ENCODE measurements at places on chromosomes 4 and X. TPM values are rescaled to one million over a fixed set of nuclear protein-coding genes. Genes with fewer than 3 reads are reported as not detected.

- H3K4me3 ChIP-seq: no peak overlapping the region
- no peak overlapping the region for H3K27ac ChIP-seq
- H3K4me1 ChIP-seq: no peaks in the 10 kb centered on the region
- H3K36me3 ChIP-seq: no peaks in the 10 kb centered on the region
Observed at GRCh38 chr4:79977131-79977840, 95.7 kb downstream of the ANTXR2 start.

USP17L24 gene
- not detected for total RNA-seq

DNA sequence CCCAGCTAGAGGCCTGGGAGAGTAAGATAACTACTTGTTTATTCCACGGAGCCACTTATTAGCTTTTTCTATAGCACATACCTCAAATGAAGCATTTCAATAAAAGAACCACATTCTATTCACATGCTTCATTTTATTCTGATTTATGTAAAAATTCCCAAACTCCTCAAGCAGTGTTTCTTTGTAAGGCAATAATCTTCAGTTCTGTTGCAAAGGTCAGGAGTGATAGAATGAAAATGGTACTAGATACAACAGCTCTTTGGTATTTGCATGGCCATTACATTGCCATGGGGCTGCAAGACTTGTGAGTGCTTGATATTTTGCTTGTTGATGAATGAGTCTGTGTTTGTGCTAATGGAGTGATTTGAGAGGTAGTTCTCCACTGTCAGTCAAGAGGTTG, 39.4 kb downstream of the AR start:
- no peak overlapping the region for H3K4me3 ChIP-seq
- H3K27me3 ChIP-seq: no peaks in the 10 kb centered on the region

- no peak overlapping the region for H3K27ac ChIP-seq
- H3K27me3 ChIP-seq: no peaks in the 10 kb centered on the region
- H3K4me1 ChIP-seq: no peaks in the 10 kb centered on the region
- no peak for DNase-seq
Observed at GRCh38 chrX:33156152-33156726, 55.1 kb downstream of the DMD start.

DNA sequence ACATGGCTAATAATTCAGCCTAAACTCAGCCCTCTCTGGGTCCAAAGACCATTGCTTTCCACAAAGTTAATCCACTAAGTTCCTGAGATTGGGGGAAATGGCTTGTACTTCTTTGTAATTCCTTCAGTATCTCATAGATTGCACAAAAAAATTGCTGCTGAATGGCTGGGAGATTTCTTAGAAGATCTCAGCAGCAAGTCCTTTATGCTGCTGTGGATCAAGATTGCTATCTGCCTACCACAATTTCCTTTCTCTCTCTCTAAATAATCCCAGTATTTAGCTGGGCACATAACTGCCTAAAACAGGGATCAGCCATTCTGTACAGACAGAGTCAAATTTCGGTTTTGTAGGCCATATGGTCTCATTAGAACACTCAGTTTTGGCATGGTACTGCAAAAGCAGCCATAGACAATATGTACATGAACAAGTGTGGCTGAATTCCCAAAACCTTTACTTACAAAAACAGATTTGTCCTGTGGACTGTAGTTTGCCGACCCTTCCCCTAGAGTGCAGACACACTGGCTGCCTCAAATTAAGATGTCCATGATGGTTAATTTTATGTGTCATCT, 18.5 kb upstream of the HOPX start:
- H3K4me1 ChIP-seq: no peaks in the 10 kb centered on the region
- DNase-seq: no peak
- no peak overlapping the region for H3K27ac ChIP-seq
- no peak overlapping the region for H3K4me3 ChIP-seq
- H3K27me3 ChIP-seq: no peaks in the 10 kb centered on the region

DNA sequence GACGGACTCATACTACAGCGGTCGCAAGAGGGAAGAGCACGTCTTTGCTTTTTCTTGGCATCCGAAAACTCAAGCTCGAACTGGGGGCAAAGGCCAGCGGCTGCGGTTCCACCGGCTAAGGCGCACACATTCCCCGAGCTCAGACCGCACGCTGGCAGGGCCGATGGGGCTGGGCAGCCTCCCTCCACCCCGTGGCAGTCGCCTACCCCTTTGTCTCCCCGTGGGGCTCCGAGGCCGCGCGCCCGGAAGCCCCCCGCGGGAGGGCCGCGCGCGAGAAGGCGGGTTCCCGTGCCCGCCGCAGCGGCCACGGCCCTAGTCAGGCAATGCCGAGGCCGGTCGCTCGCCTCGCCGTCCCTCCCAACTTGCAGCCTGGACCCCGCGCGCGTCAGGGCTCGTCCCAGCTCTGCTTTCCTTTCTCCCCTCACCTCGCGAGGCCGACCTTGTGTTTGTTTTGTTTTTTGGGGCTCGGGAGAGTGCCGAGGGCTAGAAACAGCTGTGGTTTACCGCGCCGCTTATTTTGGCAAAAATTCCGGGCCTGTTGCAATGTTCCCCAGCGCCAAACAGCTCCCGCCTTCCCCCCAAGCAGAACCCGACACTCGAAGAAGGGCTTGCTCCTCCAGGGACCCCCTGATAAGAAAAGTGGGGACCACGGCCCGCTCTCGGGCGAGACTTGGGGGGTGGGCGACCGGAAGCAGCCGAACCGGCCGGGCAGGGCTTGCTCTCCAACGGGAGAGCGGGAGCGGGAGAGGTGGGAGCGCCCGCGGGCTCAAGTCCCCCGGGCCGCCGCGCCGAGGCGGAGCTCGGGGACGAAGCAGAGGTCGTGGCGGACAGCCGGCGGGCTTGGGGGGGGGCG, 561 bp upstream of the N4BP2 start:
- H3K4me1 ChIP-seq: no peaks in the 10 kb centered on the region
- H3K4me3 ChIP-seq: peak overlapping the region; percentile 68
- no peaks in the 10 kb centered on the region for H3K36me3 ChIP-seq

- no peaks in the 10 kb centered on the region for H3K27me3 ChIP-seq
- H3K4me1 ChIP-seq: no peaks in the 10 kb centered on the region
- H3K36me3 ChIP-seq: no peaks in the 10 kb centered on the region
- DNase-seq: no peak
Observed at GRCh38 chr4:112318239-112319142, 21.3 kb downstream of the ALPK1 start.

GRCh38 chr4:140297221-140297570, 76.2 kb upstream of the SCOC start:
- no peaks in the 10 kb centered on the region for H3K4me1 ChIP-seq
- no peak overlapping the region for H3K4me3 ChIP-seq
- no peaks in the 10 kb centered on the region for H3K36me3 ChIP-seq
- H3K27me3 ChIP-seq: no peaks in the 10 kb centered on the region

GYPE gene
- not detected for total RNA-seq

RAB33A gene
- total RNA-seq: 1.8 TPM

DNA sequence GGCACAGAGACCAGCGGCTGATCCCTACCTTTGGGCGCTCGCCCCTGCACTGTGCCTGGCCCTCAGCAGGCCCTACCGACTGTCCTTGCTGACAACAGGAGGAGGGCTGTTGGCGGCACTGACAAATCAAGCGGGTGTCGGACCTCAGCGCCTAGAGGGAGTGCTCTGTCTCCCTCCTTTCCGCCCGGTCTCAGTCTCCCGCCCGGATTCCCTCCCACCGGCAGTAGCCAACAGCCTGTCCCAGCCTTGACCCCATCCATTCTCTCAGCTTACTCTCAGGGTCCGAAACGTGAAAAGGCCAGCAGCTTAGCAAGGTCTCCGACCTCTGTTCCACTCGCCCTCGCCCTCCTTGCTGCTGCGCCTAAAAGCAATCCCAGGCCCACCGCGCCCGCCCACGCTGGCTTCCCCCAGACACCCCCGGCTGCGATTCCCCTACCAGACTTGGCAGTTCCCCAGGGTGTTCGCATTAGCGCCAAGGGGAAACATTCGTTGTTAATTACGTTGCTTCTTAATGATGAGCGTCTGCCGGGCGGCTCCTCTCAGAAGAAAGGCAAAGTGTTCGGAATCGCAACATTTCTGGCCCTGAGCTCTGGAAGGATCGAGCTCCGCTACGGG, 96.2 kb downstream of the SOWAHB start:
- H3K4me1 ChIP-seq: peaks cover 7% of the 10 kb centered on the region
- DNase-seq: peak; percentile 63
- peak overlapping the region; percentile 72 for H3K27ac ChIP-seq
- H3K36me3 ChIP-seq: no peaks in the 10 kb centered on the region
- no peaks in the 10 kb centered on the region for H3K27me3 ChIP-seq
- H3K4me3 ChIP-seq: no peak overlapping the region

GRCh38 chr4:35963974-35964515, 280.3 kb downstream of the ARAP2 start:
- H3K4me1 ChIP-seq: no peaks in the 10 kb centered on the region
- no peak overlapping the region for H3K4me3 ChIP-seq
- DNase-seq: no peak
- H3K27ac ChIP-seq: no peak overlapping the region
- no peaks in the 10 kb centered on the region for H3K27me3 ChIP-seq
- no peaks in the 10 kb centered on the region for H3K36me3 ChIP-seq

DNA sequence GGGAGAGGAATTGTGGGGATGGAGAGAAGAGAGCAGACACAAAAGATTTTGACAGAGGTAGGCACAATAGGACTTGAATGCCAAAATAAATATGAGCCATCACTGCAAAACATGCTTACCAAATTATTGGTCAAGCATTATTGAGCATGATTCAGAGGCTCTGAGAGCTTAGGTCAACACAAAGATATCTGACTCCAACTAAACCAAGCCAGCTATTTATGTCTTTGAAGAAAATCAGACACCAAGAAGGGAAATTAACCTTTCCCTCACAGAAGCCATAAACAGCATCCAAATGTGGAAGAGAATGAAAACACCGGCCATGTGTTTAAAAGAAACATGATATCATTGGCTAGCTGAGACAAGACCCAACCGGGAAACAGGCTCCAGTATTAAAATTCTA, 323.2 kb downstream of the RAB28 start:
- H3K27ac ChIP-seq: peak overlapping the region; percentile 51
- H3K36me3 ChIP-seq: no peaks in the 10 kb centered on the region
- no peaks in the 10 kb centered on the region for H3K4me1 ChIP-seq
- DNase-seq: no peak
- no peak overlapping the region for H3K4me3 ChIP-seq

DNA sequence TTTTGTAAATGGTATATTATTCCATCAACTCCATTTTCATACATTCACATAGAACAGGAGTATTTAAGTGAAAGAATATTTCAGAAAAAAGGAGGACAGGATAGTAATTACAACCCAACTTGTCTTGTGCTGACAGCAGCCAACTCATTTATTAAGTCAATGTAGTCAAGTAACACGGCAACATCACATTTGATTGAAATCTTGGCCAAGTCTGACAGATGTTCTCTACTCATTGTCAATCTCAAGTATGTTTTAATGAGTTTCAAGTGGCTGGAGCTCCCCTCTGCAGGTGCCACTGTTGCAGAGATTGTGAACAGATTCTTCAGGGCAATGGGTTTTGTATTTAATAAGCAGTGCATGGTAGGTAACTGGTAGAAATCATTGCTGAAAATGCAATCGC, 332.5 kb downstream of the C4orf33 start:
- H3K4me1 ChIP-seq: no peaks in the 10 kb centered on the region

- no peak overlapping the region for H3K4me3 ChIP-seq
- H3K27me3 ChIP-seq: no peaks in the 10 kb centered on the region
- H3K27ac ChIP-seq: no peak overlapping the region
- no peaks in the 10 kb centered on the region for H3K36me3 ChIP-seq
- H3K4me1 ChIP-seq: no peaks in the 10 kb centered on the region
Observed at GRCh38 chr4:76499461-76499860, 64.4 kb downstream of the SHROOM3 start.

All from uterus (tissue), 4 donors.